ENCODE measurements at places on chromosomes 7 and 10.
A peak's percentile ranks its signal among the peaks of the same experiment; 100 is the strongest.

DNA sequence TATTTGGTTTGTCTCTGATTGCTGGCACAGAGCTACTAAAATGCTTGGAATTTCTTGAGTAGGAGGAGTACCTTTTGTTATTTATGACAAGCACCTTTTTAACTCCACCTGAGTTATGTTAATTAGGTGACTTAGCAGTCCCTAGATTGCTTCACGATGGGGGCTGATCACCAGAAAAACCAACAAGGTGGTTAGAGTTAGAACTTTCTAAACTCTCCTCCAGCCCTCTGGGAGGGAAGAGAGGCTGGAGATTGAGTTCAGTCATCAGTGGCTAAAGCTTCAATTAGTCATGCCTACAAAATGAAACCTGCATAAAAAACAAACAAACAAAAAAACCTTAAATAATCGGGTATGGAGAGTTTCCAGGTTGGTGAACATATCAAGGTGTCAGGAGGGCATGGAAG is 23.6 kb upstream of the ING3 start:
- no peak for DNase-seq

GRCh38 chr10:95793401-95794045 is 37.6 kb downstream of the ENTPD1 start:
- DNase-seq, result peak; percentile 71

GRCh38 chr10:70350501-70350900 is 31.9 kb downstream of the LRRC20 start:
- DNase-seq, result no peak

- no peak for DNase-seq
These were observed 7.1 kb upstream of the TEX36 start for GRCh38 chr10:125689955-125690569.

DNA sequence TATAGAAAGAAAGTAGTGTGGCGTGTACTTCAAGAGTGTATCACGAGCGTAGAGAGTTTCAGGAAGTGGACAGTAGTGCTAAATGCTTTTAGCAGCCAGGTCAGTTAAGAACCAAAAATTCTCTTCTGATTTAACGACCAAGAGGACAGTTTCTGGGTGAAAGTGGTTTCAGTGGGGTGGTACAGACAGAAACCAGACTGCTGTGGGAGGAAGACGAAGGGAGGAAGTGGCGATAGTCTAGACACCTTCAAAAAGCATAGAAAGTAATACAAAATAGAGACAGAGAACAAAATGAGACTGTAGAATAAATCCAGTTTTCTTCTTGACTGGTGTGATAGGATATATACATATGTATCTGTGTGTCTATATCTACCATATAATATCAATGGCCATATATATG is 93.5 kb downstream of the MBL2 start:
- DNase-seq, result no peak

GRCh38 chr7:142720986-142721385 is 28.3 kb upstream of the PRSS1 start:
- no peak for DNase-seq

GRCh38 chr10:62650411-62650810 is 154.1 kb upstream of the ADO start:
- DNase-seq, result no peak

DNA sequence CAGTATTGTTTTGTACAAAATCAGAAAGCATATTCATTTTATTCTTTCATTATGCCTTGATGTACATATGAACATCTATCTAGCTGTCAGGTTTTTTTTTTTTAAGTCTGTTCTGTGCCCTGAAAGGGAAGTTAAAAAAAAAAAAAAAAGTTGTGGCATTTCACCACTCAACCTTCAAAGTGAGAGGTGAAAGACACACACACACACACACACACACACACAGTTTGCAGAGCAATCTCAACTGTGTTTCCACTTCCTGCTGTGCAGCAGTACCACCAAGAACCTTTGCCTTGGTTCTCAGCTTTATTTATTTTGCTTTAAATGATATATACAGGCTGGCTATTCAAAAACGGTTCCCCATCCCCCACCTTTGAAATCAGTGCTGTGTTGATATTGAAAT is 955.6 kb downstream of the GATA3 start:
- no peak for DNase-seq

- DNase-seq, result no peak
These were observed 2.9 kb upstream of the OSBPL3 start for GRCh38 chr7:24982917-24983316.

- DNase-seq, result no peak
These were observed 143.0 kb downstream of the RPS24 start for GRCh38 chr10:78176320-78177317.

DNA sequence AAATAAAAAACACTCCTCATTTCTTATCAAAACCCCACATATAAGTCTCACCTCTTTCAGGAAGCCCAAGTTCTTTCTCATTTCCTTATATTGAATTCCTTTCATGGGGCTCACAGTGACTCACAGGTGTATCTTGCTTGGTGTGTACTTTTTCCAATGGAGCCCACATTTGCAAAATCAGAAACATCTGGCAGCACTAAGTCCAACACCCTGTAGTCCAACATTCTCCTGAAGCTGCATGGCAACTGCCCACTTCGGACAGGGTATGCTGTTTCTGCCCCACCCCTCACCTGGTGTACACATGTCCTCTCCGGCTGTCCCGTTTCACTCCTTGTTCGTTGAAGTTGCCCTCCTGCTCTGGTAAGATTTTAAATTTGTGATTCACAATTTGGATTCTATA is 544.1 kb downstream of the SORCS3 start:
- no peak for DNase-seq

DNA sequence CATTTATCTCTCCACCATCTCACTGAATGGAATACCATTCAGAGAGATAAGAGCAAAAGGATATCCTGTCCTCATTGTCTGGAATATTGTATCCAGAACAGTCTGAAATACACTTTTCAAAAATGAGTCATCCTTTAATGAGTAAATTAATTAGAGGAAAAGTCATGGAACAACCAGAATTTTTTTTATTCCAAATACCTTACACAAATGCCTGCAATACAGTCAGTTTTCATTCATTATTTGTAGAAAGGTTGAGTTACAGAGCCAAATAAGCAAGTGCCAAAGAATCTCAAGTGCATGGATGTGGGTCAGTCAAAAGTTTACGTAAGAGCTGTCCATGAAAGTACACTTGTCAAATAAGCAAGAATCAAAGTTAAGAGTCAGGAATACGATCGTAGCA is 482.6 kb downstream of the IPMK start:
- no peak for DNase-seq

DNA sequence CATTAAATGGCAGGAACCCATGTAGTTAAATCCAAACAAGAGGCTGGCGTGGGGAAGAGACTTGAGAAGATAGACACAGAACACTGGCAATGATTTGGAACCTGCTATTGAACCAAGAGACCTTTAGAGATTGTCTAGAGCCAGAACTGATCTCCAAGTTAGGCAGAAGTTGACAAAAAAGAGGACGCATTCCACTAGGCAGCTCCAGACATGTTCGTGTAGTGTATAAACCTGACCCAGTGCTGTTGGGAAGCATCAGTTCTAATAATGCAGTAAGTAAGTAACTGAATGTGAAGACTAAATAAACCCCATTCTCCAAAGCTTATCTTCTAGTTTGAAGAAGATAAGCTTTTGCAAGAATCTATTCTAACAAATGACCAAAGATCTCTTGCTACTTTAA is 50.8 kb downstream of the AP3M1 start:
- no peak for DNase-seq

DNA sequence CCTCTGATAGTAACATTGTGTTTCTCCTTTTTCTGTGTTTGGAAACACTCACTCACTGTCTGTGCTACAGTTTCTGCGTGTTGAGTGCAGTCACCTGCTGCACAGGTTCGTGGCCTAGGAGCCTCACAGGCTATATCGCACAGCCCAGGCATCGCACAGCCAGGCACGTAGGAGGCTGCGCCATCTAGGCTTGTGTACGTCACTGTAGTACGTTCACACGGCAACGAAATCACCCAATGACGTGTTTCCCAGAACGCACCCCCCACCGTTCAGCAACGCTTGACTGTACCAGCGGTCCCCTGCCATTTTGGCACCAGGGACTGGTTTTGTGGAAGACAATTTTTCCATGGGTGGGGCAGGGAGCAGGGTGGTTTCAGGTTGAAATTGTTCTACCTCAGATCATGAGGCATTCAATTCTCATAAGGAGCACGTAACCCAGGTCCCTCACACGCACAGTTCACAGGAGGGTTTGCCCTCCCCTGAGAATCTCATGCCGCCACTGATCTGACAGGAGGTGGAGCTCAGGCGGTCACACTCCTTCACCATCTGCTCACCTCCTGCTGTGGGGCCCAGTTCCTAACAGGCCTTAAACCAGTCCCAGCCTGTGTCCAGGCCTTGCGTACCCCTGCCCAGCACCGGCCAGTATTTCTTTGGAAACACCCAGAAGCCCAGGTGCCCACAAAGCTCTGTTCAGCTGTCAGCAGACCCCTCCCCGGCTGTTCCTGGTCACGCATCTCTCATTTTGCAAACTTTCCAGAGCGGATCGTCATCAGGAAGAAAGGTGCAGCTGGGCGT is 23.2 kb upstream of the PRKAR1B start:
- no peak for DNase-seq

DNA sequence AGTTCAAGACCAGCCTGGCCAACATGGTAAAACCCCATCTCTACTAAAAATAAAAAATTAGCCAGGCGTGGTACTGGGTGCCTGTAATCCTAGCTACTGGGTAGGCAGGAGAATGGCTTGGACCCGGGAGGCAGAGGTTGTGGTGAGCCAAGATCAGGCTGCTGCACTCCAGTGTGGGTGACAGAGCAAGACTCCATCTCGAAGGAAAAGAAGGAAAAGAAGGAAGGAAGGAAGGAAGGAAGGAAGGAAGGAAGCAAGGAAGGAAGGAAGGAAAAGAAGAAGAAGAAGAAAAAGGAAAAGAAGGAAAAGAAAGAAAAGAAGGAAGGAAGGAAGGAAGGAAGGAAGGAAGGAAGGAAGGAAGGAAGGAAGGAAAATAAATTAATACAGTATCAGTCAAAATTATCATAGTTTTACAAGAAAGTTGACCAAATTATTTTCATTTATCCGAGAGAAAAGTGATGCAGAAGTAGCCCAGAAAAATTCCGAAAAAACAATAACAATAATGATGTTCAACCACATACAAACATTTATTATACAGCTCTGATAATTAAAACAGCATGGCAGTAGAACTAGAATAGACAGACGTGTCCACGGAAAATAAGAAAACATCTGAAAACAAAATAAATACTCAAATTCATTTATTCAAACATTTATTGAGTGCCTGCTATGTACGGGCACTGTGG is 292.4 kb upstream of the MKLN1 start:
- DNase-seq, result peak; percentile 46

DNA sequence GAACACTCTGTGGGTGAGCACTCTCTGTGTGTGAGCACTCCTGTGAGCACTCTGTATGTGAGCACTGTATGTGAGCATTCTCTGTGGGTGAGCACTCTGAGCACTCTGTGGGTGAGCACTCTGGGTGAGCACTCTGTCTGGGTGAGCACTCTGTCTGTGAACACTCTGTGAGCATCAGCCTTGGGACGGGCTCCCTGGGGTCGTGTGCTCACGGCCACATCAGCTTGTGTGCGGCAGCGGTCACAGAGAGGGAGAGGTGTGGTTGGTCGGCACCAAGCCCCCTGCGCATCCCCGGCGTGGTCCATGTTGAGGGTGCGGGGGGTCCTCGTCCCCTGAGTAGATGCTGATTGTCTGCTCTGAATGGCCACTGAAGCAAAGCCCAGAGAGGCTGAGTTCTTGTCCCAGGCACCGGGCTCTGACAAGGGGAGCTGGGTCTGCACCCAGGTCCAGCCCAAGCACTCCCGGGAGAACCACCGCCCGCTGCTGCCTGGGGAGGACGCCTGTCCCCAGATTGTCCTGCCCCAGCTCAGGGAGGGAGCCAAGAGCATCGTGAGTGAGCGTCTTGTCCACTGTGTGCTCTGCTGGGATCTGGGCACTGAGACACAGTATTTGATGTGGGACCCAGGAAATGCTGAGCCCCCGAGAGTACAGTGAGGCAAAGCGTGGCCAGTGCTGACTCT is 143.7 kb downstream of the DNAJB6 start:
- DNase-seq, result no peak

DNA sequence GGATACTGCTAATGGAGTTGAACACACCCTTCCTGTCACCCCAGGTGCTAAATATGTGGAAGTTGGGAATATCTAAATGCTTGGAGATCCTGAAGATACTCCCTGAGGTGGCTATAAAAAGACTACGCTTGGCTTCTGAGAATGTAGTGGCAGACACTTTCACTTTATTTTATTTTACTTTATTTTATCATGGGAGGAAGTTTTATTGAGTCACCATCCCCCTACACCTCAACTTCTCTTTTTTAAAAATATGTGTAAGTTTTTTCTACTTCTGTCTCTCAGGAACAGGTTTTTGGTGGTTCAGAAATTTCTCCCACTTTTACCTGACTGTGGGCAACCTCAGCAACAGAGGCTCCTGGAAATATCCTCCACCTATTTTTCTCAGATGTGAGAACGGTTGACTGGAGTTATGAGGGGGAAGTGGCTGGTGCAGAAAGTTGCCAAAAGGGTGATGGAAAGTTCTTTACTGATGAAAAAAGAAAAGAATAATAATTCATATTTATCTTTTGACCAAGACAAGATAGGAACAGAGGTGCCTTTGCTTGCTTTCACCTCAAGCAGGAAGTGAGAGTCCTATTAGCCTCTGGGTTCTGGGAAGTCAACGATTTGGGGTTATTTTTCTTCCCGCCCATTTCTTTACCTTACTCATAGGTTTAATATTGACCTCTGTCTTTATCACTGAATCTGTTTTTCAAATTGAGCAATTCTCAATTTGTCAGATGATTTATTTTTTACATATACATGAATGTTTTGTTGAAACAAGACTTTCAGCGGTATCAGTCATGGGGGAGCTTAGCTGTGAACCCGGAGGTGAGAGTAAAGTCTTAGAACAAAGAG is 103.6 kb downstream of the AHR start:
- DNase-seq, result no peak

DNA sequence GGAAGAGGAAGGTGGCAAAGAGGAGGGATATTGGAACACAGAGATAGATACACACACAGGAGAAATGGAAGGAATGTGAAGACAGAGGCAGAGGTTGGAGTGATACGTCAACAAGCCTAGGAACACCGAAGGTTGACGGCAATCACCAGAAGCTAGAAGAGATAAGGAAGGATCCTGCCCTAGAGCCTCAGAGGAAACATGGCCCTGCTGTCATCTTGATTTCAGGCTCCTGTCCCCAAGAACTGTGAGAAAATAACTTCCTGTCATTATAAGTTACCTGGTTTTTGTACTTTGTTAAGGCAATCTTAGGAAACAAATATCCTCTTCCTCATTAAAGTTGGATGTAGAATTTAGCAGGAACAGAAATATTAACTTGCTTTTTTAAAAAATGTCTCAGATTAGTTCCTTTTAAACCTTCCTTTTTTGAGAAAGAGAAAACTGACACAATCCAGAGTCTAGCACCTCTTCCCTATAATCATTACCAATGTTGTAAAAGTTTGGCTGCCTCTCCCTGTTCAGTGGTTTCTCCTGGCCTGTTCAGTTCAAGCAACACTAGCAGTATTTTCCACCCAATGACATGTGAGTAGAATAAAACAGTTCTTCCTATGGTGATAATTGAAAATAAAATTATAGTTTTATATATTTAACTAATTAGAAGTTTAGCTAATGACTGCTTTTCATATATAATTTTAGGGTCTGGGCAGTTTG is 28.8 kb upstream of the GNAI1 start:
- no peak for DNase-seq

GRCh38 chr10:82609845-82610244 is 734.9 kb downstream of the NRG3 start:
- DNase-seq, result no peak
